Naive B cell (primary cell): ENCODE measurements at places on chromosomes 6 and 20.
A peak's percentile ranks its signal among the peaks of the same experiment; 100 is the strongest.

DNA sequence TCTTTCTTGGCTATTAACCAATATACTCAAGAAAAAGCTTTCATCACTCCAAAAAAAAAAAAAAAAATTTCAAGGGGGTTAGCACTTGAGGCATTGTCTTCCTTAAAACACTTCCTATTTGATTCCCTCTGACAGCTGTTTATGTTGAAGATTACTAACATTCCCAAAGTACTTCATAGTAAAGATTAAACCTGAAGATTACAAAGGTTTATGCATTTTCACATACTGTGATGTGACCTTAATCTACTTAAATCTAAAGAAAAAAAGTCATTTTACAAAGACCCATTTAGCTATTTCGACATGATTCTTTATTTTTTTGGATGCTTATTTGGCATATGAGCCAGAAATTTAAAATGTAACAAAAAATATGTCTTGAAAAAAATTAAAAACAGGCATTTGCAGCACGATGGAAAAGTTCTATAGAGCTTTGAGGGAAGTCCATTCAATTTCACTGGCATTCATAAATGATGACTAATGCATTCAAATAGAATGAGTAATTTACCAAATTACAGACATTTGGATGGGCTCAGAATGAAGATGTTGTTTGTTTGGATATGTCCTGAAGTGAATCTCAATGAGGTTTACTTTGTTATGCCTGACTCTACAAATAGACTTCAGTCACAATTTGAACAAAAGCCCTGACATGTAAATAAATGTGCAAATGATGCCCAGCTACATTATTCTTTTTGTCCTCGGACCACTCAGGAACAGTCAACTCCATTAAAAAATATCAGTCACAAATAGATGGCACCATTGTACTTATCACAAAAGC lies 674.6 kb upstream of the MARCKS start:
- DNase-seq: no peak

GRCh38 chr6:96898241-96898851 lies 655 bp upstream of the NDUFAF4 start:
- DNase-seq: no peak

GRCh38 chr6:19028201-19028600 lies 641.1 kb downstream of the RNF144B start:
- DNase-seq: no peak

GRCh38 chr6:144152334-144152900 lies 2.1 kb downstream of the STX11 start:
- no peak for DNase-seq

- no peak for DNase-seq
Observed at GRCh38 chr6:155936551-155936950, 480.9 kb upstream of the NOX3 start.

DNA sequence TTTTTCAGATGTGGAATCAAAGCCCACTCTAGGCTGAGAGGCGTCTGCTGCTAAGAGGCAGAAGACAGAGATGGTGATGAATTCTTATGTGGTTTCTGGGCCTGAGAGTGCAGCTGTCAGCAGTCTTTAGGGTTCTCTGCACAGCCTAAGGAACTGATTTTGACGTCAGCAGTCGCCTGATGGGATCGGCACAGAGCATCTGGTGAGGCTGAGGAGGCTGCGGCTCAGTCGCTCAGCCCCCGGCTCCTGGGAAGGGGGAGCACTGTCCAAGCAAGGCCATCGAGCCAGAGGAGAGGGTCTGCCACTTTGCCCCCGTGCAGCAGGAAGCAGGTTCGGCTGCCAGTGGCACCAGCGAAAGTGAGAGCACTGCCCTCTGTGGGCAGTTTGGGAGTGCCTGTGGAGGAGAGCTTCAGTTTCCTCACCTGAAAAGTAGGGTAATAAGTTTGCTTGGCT lies 92.5 kb downstream of the TCP11 start:
- DNase-seq: peak; percentile 34

DNA sequence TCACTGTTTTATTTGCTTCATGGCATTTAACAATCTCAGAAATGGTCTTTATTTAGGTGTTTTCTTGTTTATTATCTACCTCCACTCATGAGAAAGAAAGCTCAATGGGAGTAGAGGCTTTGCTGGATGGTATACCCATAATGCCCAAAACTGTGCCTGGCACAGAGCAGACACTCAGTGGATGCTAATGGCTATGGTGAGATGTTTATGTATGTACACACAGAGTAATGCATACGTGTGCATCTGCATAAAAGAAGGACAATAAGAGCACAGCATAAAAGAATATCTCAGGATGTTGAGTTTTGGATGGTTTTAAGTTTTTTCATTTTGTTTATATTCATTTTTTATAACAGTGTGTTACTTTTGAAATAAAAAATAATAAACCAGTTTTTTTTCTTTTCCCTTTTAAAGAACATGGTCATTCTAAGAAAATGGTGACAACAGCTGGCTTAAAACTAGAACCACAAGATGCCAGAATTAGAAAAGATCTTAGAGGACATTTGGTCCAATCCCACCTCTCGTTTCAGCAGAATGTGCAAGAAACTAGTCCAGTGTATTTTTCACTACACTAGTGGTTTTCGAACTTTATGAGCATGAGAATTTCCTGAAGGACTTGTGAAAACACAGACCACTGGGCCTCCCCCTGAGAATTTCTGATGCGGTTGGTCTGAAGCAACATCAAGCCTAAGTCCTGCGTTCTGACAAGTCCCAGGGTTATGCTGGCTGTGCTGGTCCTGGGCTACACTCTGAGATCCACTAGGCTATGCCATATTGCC lies 131.9 kb downstream of the FYN start:
- DNase-seq: no peak

DNA sequence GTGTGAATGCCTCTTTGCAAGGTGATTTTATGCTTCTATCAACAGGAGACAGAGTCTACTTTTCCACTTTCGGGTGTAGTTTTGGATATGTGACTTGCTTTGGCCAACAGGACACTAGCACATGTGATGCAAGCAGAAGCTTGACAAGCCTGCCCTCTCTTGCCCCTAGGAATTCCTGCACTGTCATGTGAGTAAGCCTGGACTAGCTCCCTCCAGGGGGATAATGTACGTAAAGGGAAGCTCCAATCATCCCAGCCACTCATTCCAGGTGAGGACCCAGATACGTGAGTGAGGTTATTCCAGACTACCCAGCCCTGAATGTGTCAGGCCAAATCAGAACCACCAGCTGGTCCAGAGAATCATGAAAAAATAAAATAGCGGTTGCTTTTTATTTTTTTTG lies 33.3 kb downstream of the BEND3 start:
- no peak for DNase-seq

DNA sequence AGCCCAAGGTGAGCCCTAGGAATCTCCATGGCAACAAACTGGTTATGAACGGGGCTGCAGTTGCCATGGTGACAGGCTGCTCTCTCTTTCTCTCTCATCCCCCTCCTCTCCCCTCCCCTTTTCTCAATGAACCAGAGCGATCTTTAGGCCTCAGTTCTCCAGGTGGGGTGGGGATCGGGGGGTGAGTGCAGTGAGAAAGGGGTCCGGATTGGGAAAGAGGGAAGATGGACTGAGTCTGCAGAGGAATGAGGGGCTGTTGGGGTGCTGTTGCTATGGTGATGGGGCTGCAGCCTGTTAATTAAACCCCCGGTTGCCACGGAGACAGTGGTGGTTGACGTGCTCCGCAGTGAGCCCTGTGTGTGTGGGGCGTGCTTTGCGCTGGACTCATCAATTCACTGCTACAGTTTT lies 3.6 kb upstream of the SLC12A5 start:
- no peak for DNase-seq

GRCh38 chr6:34583461-34583860 lies 27.3 kb upstream of the SPDEF start:
- DNase-seq: no peak

DNA sequence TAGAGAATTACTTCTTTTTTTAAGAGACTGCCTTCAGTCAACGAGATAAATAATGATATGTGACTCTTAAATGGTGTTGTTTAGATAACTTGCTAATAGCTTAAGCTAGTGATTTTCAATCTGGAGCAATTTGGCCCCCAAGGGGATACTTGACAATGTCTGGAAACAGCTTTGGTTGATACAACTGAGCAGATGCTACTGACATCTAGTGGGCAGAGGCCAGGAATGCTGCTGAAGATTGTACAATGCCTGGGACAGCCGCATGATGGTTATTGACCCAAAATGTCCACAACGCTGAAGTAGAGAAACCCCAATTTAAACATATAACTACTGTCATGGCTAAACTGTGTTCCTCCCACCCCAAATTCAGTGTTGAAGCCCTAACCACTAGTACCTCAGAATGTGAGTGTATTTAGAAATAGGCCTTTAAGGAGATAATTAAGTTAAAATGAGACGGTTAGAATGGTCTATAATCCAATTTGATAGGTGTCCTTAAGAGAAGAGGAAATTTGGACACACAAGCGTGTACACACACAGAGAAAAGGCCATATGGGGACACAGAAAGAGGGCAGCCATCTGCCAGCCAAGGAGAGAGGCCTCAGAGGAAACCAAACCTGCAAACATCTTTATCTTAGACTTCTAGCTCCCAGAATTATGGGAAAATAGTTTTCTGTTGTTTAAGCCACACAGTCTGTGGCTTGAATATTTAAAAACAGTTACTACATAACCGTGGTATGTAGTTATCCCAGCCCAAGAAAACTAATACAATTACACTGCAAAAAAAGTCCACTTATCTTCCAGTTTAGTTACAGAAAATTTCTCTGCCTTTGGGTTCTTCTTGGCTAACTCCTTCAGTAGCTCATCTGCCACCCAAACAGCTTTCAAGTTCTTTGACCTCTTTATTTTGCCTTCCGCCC lies 22.2 kb downstream of the RWDD2A start:
- peak; percentile 51 for DNase-seq

DNA sequence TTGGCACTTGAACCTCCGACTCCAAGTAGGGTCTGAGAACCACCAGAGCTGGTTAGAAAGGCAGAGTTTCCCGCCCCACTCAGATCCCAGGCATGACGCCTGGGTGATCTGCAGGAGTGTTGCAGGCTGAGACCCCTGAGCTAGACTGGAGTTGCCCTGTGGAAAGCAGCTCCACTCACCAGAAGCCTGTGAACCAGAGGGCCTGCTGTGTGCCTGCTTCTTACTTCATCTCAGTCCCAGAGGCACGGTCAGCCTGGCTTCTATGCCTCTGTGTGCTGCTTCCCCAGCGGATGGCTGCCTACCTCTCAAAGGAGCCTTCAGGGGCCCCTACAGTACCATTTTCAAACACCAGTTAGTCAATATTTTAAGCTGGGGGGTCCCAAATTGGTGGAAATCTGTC lies 15.6 kb upstream of the CCN6 start:
- no peak for DNase-seq

DNA sequence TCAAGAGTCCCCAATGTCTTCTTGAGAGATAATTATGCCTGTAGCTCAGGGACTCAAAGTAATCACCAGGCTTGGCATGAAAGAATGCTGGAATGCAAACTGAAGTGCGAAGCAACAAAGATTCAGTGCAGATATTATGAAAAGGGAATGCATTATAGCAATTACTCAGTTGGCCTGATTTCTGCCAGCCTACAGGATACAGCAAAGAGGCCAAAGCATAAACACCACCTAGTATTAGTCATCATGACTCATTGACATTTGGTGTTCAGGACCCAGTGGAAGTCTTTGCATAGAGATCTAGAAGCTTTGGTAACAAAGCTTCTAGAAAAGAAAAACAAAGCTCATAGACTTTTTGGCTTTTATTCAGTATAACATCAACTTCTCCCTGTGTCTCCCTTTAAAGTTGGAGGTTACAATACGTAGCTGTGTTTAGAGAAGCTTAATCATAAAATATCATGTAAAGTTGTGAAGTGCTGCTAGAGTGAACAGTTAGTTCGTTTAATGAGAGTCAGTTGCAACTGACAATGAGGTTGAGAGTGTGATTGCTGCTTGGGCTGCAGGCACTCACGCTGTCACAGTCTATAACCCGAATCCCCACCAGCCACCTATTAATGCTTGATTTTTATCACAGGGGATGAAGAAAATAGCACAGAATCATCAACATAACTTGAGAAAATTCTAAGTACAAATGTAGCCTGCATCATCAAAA lies 932.7 kb downstream of the TFAP2A start:
- no peak for DNase-seq
